ENCODE measurements at places on chromosomes 5 and 9. TPM values are rescaled to one million over a fixed set of nuclear protein-coding genes. Genes with fewer than 3 reads are reported as not detected.

- DNase-seq = no peak
Measured at GRCh38 chr9:132487980-132488535, 78.0 kb downstream of the CFAP77 start.

DNA sequence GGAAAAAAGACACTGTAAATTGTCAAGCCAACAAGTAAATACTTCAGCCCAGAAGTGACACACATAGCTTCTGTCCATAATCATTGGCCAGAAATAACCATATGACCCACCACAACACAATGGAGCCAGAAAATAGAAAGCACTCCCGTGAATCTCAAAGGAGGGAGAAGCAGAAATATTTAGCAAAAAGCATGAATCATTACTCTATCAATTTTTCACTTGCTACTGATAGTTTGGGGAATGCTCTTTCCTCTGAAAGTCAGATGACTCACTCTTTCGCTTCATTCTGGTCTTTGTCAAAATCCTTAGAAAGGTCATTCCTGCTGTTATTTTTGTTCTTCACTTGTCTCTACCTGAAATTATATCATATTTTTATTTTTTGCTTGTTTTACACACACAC, 312.6 kb downstream of the TMEM232 start:
- no peak for DNase-seq

The ARL10 gene
- polyA plus RNA-seq = 11.1 TPM

GRCh38 chr9:18941060-18941740, 91.8 kb downstream of the SAXO1 start:
- DNase-seq = no peak

The PITX1 gene
- polyA plus RNA-seq = not detected

DNA sequence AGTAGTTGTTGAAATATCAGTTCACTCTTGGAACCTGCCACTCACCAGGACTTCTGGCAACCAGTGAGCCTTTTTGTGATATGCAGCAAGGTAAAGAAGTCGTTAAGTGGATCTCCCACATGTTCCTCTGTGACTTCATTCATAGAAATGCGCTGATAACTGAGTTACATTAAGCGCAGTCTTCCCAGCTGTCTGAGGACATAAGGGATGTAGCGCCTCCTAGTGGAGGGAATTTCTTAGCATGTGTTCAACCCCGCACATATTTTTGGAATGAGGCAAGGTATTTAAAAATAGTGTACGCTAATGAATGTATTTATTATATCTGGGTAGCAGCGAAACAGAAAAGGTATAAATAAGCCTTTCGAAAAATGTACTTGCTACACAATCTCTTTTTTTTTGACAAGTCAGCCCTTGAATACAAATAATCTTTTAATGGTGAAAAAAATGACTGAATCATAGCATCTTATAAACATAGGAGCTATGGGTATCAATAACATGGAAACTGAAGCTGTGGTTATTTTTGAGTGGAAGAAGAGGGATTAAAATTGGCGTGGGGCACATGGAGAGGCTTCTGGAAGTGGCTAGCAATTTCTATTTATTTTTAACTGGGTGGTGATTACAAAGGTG, 38.0 kb downstream of the PALM2AKAP2 start:
- DNase-seq = peak; percentile 96
